Umbilical cord (tissue), 2 donors: ENCODE measurements at places on chromosomes 2 and 18. TPM values are rescaled to one million over a fixed set of nuclear protein-coding genes. Genes with fewer than 3 reads are reported as not detected.
A peak's percentile ranks its signal among the peaks of the same experiment; 100 is the strongest.

DNA sequence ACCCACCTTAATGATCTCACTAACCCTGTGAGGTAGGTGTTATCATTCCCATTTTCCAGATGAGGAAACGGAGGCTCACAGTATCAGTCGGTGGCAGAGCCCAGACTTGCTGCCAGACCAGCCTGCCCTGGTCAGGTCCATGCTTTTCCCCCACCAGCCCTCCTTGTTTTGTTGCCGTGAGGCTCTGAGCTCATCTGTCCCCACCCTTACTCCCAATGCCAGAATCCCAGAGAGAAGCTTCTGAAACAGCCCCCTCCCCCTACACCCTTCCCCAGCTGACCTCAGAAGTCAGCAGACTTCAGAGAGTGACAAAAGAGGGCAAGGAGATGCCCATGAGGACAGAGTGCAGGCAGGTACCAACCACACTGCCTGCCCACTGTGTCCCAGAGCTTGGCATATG, 20.8 kb upstream of the TNS1 start:
- no peak for DNase-seq

DNA sequence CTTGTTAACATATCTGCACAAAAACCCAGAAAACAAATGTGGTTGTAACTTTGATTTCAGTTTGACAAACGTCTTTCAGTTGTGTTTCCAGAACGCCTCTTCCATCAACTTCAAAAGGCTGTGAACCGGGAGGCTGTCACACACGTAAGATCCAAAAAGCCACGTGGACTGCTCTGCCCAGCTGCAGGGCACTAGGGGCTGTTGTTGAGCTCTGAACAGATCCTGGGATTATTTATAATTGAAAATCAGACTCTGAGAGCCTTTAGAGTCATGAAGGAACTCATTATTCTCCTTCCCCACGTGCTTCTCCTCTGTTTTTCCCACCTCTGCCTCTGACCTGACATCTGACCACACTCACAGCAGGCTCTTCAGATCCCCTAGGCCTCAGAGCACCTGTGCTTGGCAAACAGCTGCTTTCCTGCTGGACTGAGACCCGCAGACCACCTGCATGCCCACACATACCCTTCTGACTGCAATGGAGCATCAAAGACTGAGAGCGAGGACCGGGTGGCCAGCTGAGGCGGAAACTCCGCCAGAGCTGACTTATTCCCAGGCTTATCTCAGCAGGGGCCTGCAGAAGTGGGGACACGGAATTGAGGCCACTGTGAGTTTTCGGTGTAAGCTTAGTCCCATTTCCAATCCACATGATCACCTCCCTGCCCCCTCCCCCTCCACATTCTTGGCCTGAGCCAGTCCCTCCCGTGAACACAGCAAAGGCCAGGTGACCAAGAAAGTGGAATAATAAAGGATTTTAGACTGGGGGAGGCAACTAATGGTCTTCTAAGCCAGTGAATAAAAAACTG, 114.8 kb downstream of the ATL2 start:
- DNase-seq = no peak

GRCh38 chr2:200318940-200319435, 12.5 kb downstream of the SPATS2L start:
- no peak for DNase-seq

GRCh38 chr18:48700446-48700845, 161.6 kb downstream of the CTIF start:
- DNase-seq = no peak

- no peak for DNase-seq
These were observed 3.1 kb downstream of the MARCHF7 start for GRCh38 chr2:159715451-159715850.

DNA sequence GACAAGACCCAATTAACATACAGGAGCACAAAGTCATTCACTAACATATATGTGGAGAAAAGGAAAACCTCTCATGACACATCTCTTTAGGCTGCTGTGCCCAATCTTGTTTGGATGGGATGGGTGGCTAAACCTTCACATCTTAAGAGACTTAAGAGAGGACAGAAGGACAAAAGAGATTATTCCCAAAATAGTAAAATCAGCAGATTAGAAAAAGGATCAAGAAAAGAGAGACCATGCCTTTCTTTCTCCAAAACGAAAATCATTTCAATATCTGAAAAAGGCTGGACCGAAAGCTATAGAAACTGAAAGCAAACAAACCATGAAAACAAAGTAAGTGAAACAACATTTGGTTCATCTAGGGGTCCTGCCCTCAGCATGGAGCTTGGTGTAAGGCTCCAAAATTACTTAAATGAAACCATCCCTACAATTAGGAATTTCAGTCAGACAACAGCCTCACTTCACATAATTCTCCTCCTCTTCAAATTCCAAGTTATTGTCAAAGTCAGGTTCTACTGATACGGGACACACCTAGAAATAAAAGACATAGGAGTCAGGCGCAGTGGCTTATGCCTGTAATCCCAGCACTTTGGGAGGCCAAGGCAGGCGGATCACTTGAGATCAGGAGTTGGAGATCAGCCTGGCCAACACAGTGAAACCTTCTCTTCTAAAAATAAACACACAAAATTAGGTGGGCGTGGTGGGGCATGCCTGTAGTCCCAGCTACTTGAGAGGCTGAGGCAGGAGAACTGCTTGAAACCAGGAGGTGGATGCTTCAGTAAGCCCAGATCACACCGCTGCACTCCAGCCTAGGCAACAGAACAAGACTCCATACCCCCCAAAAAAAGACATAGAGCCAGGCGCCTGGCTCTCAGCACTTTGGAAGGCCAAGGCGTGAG, 5.2 kb downstream of the STARD7 start:
- no peak for DNase-seq

DNA sequence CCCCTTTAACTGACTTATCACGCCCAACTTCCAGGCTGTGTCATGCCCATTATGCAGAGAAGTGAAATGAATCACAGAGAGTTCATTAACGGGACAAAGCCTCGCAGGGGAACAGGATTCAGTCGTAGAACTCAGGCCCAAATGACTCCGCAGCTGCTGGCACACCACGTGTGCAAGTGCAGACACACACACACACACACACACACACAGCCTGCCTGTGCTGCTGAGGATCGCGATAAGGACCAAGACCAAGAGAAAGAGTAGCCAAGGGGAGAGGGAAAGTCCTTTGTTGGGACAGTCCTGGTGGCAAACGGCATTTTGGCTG, 90.0 kb upstream of the TAF1B start:
- DNase-seq = peak; percentile 64

DNA sequence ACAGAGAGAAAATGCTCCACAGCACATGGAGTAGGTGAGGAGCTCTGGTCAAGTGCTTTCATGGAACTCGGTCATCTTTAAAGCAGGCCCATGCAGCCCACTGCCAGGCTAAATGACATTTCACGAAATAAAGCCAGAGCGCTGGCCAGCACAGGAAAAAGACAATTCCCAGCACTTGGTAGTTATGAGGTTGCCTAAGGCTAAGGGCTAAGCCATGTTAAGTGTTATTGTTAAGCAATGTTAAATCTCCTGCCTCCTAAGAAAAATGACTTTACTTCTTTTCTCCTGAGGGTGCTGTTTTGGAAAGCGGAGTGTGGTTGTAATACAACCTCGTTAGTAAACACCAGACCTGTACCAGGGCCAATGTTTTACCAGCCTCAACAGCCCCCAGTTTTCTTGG, 125.9 kb upstream of the NRP2 start:
- no peak for DNase-seq

- DNase-seq = no peak
These were observed 36.5 kb upstream of the CDH19 start for GRCh38 chr18:66640431-66640830.

DNA sequence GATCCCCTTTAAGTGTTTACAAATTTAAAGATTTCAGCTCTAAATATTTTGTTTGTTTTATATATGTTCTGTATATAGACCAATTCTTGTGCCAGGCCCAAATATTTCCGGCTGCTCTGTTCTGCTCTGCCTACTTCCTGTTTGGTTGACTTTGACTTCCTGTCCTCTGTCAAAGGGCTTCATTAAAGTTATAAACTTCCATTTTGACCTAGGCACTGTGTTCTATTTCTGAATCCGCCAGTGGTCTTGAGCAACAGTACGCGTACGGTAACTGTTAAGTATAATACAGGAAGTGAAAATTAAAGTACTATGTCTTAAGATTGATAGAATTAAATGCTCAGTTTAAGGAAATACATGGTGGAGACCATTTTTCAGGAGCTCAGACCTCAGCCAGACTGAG, 13.5 kb upstream of the REL start:
- DNase-seq = peak; percentile 27

DNA sequence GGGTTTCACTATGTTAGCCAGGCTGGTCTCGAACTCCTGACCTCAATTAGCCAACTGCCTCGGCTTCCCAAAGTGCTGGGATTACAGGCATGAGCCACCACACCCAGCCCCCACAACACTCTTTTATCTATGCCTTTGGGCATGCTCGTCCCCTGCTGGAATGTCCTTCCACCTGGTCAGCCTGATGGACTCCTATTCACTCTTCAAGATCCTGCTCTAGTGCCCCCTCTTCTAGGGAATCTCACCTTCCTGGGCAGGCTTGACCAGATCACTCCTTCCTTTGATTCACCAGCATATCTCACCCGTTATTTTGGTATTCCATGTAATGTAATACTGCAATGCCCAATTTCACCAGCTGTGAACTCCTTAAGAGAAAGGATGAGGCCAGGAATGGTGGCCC, 13.9 kb upstream of the SLC66A3 start:
- no peak for DNase-seq

DNA sequence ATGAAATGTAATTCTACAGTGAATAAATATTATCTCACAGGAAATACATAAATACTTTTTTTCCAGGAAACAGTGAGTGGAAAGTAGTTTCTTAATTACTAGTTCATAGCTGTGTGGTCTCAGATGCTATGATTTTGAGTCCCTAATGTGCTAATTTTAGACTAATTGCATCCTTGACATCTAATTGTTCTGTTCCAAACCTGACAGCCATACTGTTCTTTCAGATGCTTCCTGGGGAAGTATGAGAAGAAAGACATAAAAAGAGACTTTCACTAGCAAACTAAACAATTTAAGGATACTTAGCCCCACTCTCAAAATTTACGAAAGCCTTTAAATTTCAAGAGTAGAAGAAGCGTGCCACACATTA, 350.9 kb upstream of the CDH20 start:
- peak; percentile 8 for DNase-seq

GRCh38 chr2:101790857-101791256, 93.3 kb downstream of the MAP4K4 start:
- DNase-seq = peak; percentile 48

- DNase-seq = peak; percentile 11
These were observed 201.8 kb upstream of the HDAC4 start for GRCh38 chr2:239602290-239603282.

GRCh38 chr18:67589325-67589724, 72.8 kb upstream of the DSEL start:
- no peak for DNase-seq

DNA sequence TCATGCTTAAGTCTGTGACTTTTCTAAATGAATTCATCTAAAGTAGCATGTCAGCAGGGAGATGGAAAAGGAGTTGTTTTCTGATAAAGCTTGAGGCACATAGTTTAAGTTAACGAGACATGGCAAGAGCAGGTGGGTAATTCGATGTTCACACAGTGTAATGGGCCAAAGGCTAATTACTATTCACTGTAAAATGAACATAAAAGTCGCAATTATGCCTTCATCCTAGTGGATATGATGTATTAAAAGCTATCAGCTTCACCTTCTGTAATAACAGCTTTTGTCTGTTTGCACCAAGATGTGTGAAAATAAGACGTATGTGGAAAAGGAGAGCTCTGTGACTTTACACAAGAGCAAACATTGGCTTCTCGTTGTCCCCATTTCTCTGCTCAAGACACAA, 94.2 kb upstream of the CDH20 start:
- DNase-seq = no peak

DNA sequence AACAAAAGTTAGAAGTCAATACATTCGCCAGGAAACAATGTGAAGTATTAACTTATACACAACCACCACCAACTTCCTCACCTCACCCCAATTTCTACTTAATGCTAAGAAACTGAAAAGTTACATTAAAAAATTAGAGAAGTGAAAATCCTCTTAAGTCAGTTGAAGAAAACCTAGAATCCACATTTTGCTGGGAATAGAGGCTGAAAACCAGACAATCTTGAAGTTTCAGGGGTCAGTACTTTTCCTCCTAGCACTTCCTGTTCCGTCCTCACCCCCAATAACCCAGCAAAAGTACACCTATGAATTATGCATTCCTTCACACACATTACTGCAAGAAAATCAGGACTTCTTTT, 6.3 kb downstream of the YES1 start:
- DNase-seq = no peak

DNA sequence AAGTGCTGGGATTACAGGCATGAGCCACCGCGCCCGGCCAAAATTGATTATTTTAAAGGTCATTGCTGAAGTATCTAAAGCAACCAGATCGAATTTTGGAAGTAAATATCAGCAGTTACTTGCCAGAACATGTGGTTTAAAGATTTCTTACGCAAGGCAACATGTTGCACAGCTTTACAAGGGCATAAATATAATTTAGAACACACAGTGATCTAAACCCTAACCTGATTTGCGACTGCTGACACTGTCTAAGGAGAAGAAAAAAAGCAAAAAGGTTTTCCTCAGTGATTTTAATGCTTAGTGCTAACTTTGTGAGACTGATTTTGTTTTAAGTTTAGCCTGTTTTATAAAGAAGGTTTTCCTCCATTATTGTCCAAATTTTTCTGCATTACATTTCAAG, 569.9 kb upstream of the LINC00305 start:
- DNase-seq = peak; percentile 28

GRCh38 chr2:45259547-45260160, 250.4 kb upstream of the SIX2 start:
- no peak for DNase-seq

DNA sequence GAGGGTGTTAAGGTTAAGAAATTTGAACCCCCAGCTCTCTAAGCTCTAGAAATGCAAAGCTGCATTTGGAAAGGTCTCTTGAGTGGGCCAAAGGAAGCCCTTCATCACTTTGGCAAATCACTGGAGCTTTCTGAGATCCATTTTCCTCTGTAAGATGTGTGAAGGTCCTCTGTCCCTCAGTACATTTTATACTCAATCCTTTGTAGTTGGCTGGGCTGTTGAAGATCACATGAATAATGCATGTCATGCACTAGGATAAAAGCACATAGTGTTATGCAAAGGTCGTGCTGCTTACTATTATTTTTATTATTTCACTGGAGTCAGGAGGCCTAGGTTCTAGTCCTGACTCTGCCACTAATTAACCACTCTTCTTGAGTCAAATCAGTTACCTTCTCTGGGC, 124.9 kb downstream of the FSHR start:
- no peak for DNase-seq

DNA sequence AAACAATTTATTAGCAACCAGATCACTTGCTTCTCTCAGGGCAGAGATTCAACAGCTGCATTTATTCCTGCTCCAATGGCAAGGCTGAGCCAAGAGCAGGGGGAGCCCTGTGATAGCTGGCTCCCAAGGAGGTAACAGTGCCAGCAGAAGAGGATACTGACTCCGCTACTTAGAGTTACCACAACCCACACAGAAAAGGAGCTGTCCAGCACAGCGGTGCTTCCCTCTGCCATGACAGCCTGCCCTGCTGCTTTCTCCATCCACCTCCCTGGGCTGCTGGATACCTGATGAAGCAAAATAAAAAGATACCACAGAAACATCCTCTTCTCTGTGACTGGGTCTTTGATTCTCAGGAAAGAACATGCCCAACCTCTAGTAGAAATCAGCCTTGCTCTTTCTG, 467.2 kb downstream of the LRRTM4 start:
- peak; percentile 5 for DNase-seq

The DSG1 gene
- total RNA-seq = 26.5 TPM

The DNAJC5G gene
- total RNA-seq = not detected

The HOXD8 gene
- 8.7 TPM for total RNA-seq

The GNLY gene
- 2.2 TPM for total RNA-seq

The AMER3 gene
- total RNA-seq = 1.2 TPM

The PROKR1 gene
- 0.72 TPM for total RNA-seq

The CD8B gene
- not detected for total RNA-seq

The UGT1A10 gene
- 0.48 TPM for total RNA-seq
